ENCODE measurements at places on chromosomes 2 and 18. TPM values are rescaled to one million over a fixed set of nuclear protein-coding genes. Genes with fewer than 3 reads are reported as not detected.

Gene C2orf76
- 6.6 TPM for total RNA-seq

- no peak overlapping the region for H3K27ac ChIP-seq
- H3K4me3 ChIP-seq: no peak overlapping the region
- peaks cover 8% of the 10 kb centered on the region for H3K4me1 ChIP-seq
Measured at GRCh38 chr2:223042704-223043118, 9.3 kb upstream of the KCNE4 start.

Gene ITGB6
- total RNA-seq: not detected

- H3K4me1 ChIP-seq: peaks cover 33% of the 10 kb centered on the region
- H3K4me3 ChIP-seq: no peak overlapping the region
- DNase-seq: no peak
- H3K27ac ChIP-seq: no peak overlapping the region
Measured at GRCh38 chr2:191167766-191168165, 17.0 kb upstream of the STAT4 start.

GRCh38 chr2:59206361-59206760 lies 965.2 kb upstream of the FANCL start:
- H3K36me3 ChIP-seq: no peaks in the 10 kb centered on the region
- DNase-seq: no peak
- H3K4me3 ChIP-seq: no peak overlapping the region

GRCh38 chr2:166155589-166155988 lies 27.8 kb upstream of the SCN1A start:
- H3K4me3 ChIP-seq: no peak overlapping the region
- H3K27me3 ChIP-seq: peaks cover 5% of the 10 kb centered on the region
- DNase-seq: no peak
- no peaks in the 10 kb centered on the region for H3K4me1 ChIP-seq
- H3K27ac ChIP-seq: no peak overlapping the region

GRCh38 chr18:64409511-64409910 lies 260.6 kb upstream of the LINC00305 start:
- H3K27me3 ChIP-seq: no peaks in the 10 kb centered on the region
- no peak overlapping the region for H3K27ac ChIP-seq
- H3K4me3 ChIP-seq: no peak overlapping the region
- H3K4me1 ChIP-seq: no peaks in the 10 kb centered on the region

DNA sequence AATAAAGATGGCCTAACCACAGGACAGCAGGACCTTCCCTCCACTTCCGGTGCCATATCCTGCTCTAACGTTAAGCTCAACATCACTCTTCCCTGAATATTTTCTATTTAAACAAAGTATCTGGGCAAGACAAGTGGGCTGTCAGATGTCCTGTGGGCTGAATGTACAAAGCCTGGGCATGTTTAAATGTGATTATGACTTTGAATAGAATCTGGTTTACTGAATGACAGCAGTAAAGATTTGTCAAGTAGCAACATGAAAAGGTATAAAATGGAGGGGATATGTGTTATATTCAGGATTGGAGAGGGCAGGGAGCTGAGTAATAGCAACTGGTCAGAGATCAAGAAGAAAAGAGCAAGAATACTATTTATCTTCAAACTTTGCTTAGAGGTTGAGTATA lies 540.9 kb downstream of the NRXN1 start:
- H3K27ac ChIP-seq: no peak overlapping the region
- H3K36me3 ChIP-seq: no peaks in the 10 kb centered on the region
- H3K4me3 ChIP-seq: no peak overlapping the region
- DNase-seq: no peak
- H3K27me3 ChIP-seq: no peaks in the 10 kb centered on the region

- H3K36me3 ChIP-seq: peaks cover 25% of the 10 kb centered on the region
- peaks cover 41% of the 10 kb centered on the region for H3K4me1 ChIP-seq
- H3K4me3 ChIP-seq: peak overlapping the region; percentile 6
- peak overlapping the region; percentile 10 for H3K27ac ChIP-seq
- no peaks in the 10 kb centered on the region for H3K27me3 ChIP-seq
- DNase-seq: no peak
Measured at GRCh38 chr2:168210895-168211570, 36.4 kb downstream of the STK39 start.

GRCh38 chr2:70214953-70215549 lies 24.2 kb upstream of the C2orf42 start:
- no peak overlapping the region for H3K27ac ChIP-seq
- no peak overlapping the region for H3K4me3 ChIP-seq
- H3K4me1 ChIP-seq: no peaks in the 10 kb centered on the region
- H3K36me3 ChIP-seq: peaks cover 47% of the 10 kb centered on the region
- no peak for DNase-seq

DNA sequence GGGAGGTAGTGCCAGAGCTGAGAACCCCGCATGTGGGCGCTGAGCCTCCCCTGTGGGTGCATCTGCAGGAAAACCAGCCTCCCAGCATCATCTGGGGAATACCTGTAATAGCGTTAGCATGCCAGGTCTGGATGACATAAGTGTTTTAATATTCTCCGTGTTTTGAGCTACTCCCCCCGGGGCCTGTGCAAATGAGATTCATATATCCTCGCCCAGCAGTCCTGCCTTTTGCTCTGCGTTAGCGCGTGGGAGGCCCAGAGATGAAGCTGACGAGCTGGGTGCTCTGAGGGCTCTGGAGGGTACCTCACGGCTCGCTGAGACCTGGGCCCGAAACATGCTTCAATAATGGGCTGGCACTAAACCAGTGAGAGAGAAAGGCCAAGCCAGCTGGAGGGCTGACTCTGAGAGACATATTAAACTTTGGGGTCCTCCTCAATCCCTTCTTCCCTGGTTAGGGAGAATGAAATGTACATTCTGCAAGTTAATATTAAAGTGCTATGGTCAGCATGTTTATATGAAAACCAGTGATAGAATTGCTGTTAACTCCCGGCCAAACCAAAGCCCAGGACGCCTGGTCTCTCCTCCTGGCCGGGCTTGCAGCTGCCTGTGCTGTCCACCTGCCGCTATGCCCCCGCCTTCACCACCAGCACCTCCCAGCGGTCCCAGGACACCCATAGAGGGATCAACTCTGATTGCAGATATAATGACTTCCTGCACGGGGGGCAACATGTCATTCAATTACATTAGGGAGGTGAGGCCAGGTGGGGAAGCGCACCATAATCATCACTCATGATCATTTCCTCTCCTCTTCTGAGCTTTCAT lies 77.0 kb downstream of the EDAR start:
- peak; percentile 10 for DNase-seq
- H3K36me3 ChIP-seq: no peaks in the 10 kb centered on the region
- H3K4me3 ChIP-seq: no peak overlapping the region
- H3K27me3 ChIP-seq: no peaks in the 10 kb centered on the region
- H3K27ac ChIP-seq: no peak overlapping the region

DNA sequence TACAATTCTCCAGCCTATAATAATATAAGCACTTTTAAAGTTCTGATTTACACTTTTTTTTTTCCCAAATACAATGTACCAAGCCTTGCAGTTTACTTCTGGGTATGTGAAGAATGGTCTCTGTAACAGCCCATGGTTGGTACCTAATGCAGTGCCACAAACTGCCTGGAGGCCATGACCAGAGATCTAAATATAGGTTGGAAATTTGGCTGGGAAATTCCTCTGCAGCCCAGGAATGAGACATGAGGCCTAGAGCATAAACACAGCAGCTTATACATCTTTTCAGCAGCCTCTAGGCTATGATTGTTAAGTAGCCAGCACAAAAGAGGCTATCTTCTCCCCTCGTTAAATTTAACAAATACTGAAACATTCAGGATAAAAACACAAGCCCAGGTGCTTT lies 432.0 kb upstream of the FAM98A start:
- H3K36me3 ChIP-seq: no peaks in the 10 kb centered on the region
- H3K4me3 ChIP-seq: no peak overlapping the region
- no peak for DNase-seq
- H3K4me1 ChIP-seq: no peaks in the 10 kb centered on the region

DNA sequence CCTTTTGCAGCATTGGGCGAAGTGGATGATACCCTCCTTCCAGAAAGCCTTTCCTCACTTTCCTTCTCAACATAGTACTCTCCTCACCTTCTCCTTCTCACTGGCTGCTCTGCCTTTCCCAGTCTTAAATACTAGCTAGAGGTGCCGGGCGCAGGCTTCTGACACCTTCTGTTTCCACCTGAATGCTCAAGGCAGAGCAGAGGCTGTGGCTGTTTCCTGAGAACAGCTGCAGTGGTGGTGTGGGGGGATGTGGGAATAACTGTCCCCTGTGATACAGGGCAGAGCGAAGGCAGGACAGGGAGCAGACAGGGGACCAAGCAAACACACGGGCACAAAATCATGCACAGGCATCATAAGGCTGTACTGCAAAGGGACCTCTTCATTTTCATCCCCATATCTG lies 303.1 kb downstream of the SS18 start:
- H3K36me3 ChIP-seq: no peaks in the 10 kb centered on the region
- no peak overlapping the region for H3K27ac ChIP-seq
- no peak overlapping the region for H3K4me3 ChIP-seq
- DNase-seq: no peak
- H3K27me3 ChIP-seq: no peaks in the 10 kb centered on the region

DNA sequence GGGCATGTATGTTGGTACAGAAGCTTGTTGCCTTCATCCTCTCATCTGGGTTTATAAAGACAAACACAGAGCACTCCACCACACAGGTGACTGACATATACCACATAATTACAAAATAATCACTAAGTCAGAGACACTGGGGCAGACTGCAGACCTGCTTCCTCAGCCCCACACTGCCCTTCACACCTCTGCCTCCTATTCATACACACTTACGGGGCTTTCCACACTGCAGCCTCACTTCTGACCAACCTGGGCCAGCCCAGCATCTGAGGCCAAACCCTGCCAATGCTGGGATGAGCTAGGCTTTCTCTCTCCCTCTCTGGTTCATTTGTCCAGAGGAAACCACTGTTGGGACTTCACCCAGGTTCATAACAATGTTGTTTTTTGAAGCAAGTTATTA lies 4.5 kb downstream of the EMX1 start:
- H3K4me1 ChIP-seq: peaks cover 31% of the 10 kb centered on the region
- no peaks in the 10 kb centered on the region for H3K36me3 ChIP-seq
- peaks cover 66% of the 10 kb centered on the region for H3K27me3 ChIP-seq
- no peak overlapping the region for H3K27ac ChIP-seq
- no peak for DNase-seq

Gene TSHZ1
- 16.8 TPM for total RNA-seq

- H3K27ac ChIP-seq: no peak overlapping the region
- H3K27me3 ChIP-seq: peaks cover 46% of the 10 kb centered on the region
- DNase-seq: no peak
- H3K36me3 ChIP-seq: peaks cover 4% of the 10 kb centered on the region
- peaks cover 4% of the 10 kb centered on the region for H3K4me1 ChIP-seq
Measured at GRCh38 chr18:75454022-75454795, 26.7 kb upstream of the SMIM21 start.

DNA sequence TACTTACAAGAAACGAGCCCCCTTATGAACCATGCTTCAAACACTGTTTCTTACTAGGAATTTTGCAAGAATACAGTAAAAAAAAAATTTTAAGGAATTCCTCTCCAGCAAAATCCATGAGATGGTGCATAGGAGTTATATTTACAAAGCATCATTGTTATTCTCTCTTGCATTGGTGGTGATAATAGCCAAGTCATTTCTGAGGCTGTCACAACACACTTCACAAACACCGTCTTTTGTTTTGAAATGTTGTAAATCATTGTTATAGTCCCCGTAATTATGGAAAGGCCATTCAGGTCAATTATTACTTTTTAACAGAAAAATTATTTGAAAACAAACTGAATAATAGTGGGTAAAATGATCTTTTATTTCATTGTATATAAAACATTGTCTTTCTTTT lies 60.1 kb downstream of the DYNC1I2 start:
- H3K4me3 ChIP-seq: no peak overlapping the region
- peaks cover 4% of the 10 kb centered on the region for H3K4me1 ChIP-seq
- peaks cover 43% of the 10 kb centered on the region for H3K36me3 ChIP-seq
- no peak overlapping the region for H3K27ac ChIP-seq
- no peaks in the 10 kb centered on the region for H3K27me3 ChIP-seq

Gene ABCA12
- total RNA-seq: not detected

- no peaks in the 10 kb centered on the region for H3K27me3 ChIP-seq
- H3K4me3 ChIP-seq: no peak overlapping the region
- peaks cover 3% of the 10 kb centered on the region for H3K36me3 ChIP-seq
- H3K27ac ChIP-seq: no peak overlapping the region
- peaks cover 18% of the 10 kb centered on the region for H3K4me1 ChIP-seq
- no peak for DNase-seq
Measured at GRCh38 chr2:127604986-127605385, 41.0 kb upstream of the GPR17 start.

Gene MAPRE2
- total RNA-seq: 49.0 TPM

DNA sequence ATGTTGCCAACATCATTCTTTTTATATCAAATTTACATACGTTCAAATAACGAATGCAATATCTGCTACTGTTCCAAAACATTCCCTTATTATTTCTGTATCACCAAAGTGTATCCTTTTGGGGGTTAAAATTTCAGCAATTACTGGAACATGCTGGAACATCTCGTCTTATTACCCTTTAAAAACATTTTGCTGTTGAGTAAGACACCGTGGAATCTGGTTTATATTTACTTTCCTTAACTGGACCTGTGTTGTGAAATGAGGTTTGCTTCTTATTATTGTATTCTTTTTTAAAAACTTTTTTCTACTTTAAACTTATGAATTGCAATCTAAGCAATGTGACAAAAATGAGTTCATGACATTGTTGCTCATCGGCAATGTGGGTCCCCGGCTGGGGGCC lies 87.4 kb upstream of the PTPRM start:
- no peaks in the 10 kb centered on the region for H3K36me3 ChIP-seq
- no peak overlapping the region for H3K4me3 ChIP-seq
- no peaks in the 10 kb centered on the region for H3K27me3 ChIP-seq
- no peak for DNase-seq
- no peaks in the 10 kb centered on the region for H3K4me1 ChIP-seq
- no peak overlapping the region for H3K27ac ChIP-seq

DNA sequence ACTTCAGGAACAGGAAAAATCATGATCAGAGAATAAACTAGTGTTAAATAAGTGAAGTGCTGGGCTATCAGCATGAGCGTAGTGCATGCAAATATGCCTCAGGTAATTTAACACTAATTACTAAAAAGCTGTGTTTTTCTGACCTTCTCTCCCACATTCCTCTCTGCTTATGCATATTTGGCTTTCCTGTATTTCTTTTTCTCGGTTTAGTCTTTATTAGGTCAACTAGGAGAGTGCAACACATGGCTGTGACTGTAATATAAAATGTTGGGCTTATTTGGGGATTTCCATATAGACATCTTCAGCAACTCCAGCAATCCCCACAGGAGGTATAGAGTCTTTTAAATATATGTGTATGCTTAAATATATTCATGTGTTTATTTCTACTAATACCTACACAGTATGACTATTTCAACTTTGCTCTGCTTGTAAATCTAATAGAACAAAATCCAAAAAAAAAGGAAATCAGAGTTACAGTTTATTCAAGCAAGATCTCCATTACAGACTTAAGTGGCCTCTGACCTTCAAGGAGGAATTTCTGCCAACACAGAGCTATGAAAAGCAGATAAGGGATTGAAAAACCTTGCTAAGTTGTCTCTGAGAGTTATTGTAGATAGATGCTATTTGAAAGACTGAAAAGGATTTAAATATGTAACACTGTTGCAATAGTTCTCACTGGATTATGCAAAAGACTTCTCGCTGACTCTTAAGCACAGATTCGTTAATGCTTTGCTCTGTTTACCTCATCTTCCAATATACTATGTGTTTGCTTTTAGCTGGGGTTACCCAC lies 359.5 kb upstream of the RGPD4 start:
- no peak overlapping the region for H3K4me3 ChIP-seq
- no peak overlapping the region for H3K27ac ChIP-seq
- no peaks in the 10 kb centered on the region for H3K27me3 ChIP-seq
- H3K36me3 ChIP-seq: no peaks in the 10 kb centered on the region

GRCh38 chr2:11515490-11515981 lies 18.3 kb upstream of the GREB1 start:
- no peaks in the 10 kb centered on the region for H3K36me3 ChIP-seq
- no peak overlapping the region for H3K4me3 ChIP-seq
- H3K27me3 ChIP-seq: peaks cover 12% of the 10 kb centered on the region
- no peaks in the 10 kb centered on the region for H3K4me1 ChIP-seq
- no peak overlapping the region for H3K27ac ChIP-seq
- DNase-seq: no peak

Measured in activated CD8-positive, alpha-beta T cell treated with anti-CD3 and anti-CD28 coated beads, Interleukin-2, amount 10 ng/mL, durations not matched to agents 7 days and 5 days (primary cell).